ENCODE measurements at places on chromosomes 16 and 17.

DNA sequence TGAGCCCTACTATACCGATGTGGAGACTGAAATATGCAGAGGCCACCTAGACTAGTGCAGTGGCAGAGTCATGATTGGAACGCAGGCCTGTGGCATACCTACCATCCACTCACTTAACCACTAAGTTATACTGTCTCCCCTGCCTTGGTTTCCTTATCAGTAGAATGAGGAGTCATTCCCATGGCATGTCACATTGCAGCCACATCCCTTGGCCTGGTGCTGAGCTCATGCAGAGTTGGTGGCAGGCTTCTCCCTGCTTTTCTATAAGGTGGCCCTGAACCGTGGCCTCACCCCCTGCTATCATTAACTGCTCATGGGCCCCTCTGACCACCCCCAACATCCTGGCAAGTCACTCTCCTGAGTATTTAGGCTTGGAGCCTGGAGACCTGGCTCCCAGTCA is 212.5 kb downstream of the KATNIP start:
- no peak for DNase-seq

- no peak for DNase-seq
Measured at GRCh38 chr17:36525888-36526287, 8.8 kb downstream of the MYO19 start.

DNA sequence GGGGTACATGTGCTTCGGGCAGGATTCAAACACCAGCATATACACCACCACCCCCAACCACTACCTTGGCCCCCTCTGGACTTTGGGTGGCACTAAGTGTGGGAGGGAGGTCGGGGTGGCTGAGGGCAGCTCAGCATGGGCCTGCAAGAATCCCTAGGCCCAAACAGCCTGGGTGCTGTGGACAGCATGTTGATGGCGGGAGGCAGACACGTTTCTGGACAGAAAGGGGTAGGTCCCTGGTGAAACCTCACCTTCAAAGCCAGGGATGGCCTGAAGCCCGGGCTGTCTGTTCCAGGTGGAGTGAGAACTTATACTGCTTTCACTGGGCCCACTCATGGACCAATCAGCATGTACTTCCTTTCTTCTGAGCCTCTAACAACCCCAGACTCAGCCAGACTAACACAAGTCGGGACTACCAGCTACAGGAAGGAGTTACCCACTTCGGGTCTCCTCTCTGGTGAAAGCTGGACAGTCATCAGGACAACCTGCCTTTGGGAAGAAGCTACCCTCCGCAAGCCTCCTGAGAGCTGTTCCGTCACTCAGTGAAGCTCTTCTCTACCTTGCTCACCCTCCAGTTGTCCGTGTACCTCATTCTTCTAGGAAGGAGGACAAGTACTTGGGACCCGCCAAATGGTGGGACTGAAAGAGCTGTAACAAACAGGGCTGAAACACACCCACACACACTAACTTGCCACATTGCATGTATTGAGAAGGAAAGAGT is 203.0 kb downstream of the CPPED1 start:
- DNase-seq: no peak

GRCh38 chr16:66036793-66037715 is 329.4 kb upstream of the CDH5 start:
- no peak for DNase-seq
